ENCODE measurements at places on chromosomes 11 and 22. TPM values are rescaled to one million over a fixed set of nuclear protein-coding genes. Genes with fewer than 3 reads are reported as not detected.

The BBOX1 gene
- polyA plus RNA-seq: not detected

The GGTLC2 gene
- not detected for polyA plus RNA-seq

The PRPF19 gene
- 17.6 TPM for polyA plus RNA-seq

The MFNG gene
- not detected for polyA plus RNA-seq

The RBX1 gene
- polyA plus RNA-seq: 87.0 TPM

The CYP2R1 gene
- 14.0 TPM for polyA plus RNA-seq

The NRGN gene
- 1.6 TPM for polyA plus RNA-seq

The CDCA5 gene
- 11.9 TPM for polyA plus RNA-seq

The ANO9 gene
- polyA plus RNA-seq: not detected

DNA sequence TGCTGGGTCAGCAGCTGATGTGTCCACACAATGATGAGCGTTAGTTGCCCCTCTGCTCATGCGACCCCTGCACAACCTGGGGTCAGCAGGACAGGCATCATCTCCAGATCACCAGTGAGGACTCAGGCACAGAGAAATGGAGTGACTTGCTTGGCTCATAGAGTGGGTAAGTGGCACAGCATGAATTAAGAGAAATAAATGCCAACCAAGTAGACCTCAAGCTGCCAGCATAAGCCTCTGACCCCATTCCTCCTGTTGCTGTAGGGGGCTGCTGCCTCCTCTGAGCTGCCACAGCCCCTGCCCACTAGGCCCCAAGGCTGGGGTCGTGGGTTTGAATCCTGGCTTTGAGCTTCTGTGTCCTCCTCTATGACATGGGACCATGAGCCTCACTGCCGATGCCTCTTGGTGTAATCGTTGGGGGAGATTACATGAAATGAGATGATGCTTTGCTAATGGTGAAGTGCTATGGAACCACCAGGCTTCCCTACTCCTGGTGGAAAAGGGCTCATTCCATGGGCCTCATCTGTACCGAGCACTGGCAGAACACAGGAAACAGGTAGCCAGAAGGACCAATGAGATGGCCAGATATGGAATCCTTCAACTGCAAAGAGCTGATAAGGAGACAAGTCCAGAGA, 33.6 kb downstream of the LRRC32 start:
- no peak for DNase-seq

DNA sequence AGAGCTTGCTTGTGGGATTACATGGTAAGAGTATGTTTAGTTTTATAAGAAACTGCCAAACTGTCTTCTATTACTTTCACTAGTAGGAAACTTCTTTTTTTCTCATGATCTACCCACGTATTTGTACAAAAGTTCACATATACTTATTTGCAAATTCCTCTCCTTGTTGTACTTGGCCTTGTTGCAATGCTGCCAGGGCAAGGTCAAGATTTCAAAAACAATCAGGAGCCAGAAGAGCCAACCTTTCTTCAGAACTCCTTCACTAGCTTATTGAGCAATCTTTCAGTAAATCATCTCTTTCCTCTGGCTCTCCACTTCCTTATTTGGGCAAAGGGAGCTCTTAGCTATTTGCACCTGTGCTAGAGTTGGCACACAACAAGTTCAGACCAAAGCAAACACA, 9.7 kb downstream of the SRSF8 start:
- no peak for DNase-seq

DNA sequence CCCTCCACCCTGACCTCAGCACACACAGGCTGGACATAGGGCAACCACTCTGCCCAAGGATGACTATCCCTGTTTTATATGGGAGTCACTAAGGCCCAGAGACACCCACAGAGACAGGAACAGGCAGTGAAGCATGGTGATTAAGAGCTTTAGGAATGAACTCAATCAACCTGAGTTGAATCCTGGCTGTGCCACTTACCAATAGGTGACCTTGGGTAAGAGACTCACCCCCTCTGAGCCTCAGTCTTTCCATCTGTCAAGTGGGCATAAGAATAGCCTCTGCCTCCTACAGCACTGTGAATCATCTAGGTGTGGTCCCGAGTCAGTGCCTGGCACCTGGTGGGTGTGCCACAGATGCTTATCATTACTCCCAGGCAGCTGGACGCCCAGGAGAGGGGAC, 6.8 kb downstream of the CRYBB1 start:
- no peak for DNase-seq

- no peak for DNase-seq
Measured at GRCh38 chr11:7642747-7643146, 30.6 kb downstream of the CYB5R2 start.

DNA sequence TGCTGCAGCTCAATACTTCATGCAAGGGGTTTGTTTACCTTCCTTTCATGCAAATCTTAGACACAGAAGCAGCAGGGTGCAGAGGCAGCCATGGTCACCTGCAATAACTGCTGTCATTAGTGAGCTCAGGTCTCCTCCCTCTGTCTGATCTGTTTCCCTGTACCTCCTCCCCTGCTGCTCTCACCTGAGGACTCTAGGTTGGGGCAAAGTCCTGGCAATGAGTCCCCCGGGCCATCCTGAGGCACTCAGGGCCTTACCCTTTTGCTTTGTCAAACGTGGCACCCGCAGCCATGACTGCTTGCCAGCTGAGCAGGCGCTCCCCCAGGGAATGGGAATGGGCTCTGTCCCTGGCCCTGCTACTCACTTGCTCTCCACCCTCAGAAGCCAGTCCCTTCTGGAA, 3.9 kb downstream of the LRRC10B start:
- DNase-seq: no peak

GRCh38 chr11:40401132-40401853, 1058.2 kb downstream of the LRRC4C start:
- DNase-seq: no peak

DNA sequence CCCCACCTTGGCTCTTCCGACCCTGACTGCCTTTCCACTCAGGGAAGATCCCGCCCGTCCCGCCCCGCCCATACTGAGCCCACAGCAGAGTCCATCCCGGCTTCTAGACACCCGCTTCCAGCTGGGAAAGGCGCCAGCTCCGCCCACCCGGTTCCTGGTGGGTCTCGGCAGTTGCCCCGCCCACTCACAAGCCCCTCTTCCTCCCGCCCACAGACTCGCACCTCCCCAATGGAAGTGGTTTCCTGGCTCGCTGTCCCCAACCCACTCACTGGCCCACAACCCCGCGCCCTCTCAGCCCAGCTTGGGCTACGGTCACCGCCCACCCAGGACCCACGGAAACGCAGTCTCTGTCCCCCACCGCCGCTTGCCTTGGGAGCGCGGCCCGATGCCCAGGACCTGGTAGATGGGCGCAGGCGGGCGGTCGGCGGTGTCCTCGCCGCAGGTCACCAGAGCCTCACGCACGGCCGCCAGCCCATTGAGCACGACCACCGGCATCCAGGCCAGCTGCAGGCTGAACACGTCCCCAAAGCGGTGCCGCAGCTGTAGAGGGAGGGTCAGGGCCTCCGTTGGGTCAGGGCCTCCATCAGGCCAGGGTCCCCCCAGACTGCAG, 22.2 kb upstream of the CYP2D6 start:
- no peak for DNase-seq

- DNase-seq: no peak
Measured at GRCh38 chr11:114158421-114158820, 98.9 kb downstream of the ZBTB16 start.

DNA sequence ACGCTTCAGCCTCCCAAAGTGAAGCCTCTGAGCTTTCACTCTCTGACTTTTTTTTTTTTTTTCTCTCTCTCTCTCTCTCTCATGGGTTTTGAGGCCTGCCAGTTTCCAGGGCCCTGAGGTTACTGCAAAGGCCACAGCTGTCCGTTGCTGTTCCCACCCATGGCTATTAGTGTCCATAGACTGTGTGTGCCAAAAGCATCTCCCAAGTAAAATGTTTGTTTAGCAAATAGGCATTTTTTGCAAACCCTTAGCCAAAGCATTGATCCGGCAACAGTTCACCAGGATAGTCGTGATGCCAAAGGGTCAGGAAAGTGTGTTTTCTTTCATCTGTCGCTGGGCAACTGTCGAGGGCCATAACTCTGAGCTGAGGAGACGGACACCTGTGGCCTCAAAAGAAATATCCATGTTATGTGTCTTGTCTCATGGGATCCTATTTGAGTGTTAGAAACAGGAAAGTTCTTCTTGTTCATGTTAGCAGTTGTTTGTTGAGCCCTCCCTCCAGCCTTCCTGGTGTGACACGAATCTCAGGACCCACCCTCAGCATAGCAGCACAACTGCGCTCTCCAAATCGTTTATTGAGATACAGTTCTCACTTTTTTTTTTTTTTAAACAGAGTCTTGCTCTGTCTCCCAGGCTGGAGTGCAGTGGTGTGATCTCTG, 18.4 kb downstream of the FADS2 start:
- no peak for DNase-seq

- DNase-seq: peak; percentile 29
Measured at GRCh38 chr11:126172596-126173038, 38.8 kb downstream of the RPUSD4 start.

GRCh38 chr22:17917490-17917983, 106.8 kb downstream of the MICAL3 start:
- no peak for DNase-seq

DNA sequence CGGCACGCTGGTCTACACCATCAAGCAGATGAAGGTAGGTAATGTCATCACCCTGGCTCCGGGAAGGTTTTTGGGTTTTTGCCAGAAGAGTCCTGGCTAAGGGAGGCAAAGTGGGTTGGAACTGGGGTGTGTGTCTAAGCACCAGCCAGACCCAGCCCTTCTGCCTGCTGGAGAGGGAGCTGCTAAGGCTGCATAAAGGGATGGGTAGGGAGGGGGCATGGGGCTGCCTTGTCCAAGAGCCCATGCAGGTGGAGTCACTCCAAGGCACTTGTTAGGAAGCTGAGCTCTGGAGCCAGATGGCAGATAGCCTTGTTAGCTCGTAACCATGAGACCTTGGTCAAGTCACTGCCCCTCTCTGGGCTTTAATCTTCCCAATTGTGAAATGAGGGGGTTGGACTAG, 48.0 kb downstream of the TIMP3 start:
- no peak for DNase-seq

DNA sequence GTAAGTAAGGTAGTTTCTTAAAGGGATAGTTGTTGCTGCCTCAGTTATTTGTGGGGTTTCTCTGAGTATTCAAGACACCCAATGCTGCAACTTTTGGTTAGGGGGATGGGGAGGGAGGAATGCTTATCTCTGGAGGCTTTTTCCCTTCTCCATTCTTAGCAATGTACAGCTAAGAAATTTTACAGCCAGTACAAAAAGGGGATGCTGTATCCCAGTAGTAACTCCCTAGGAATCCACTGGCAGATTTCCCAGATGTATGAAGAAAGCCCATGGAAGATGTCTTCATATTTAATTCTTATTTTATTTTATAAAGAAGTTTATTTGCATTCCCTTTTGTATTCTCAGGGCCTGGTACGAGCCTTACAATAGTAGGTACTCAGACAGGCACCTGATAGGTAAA, 154.8 kb downstream of the ENTHD1 start:
- no peak for DNase-seq

DNA sequence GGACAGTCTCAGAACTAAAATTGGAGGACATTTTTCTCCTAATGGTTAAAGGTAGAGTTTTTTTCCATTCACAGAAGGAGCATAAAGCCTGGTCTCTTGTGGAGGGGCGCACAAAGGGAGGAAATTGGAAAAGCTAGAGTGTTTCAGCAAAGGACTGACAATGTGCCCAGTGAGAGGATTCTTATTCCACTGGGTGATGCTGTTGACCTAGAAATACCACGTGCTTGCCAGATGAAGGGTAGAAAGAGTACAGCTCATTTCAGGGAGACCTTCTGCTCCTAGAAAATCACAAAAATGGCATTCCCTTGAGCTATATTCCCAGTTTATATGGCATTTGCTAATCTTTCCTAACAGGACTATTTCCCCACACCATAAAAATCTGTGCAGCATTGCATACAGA, 21.1 kb downstream of the MS4A6E start:
- DNase-seq: no peak

DNA sequence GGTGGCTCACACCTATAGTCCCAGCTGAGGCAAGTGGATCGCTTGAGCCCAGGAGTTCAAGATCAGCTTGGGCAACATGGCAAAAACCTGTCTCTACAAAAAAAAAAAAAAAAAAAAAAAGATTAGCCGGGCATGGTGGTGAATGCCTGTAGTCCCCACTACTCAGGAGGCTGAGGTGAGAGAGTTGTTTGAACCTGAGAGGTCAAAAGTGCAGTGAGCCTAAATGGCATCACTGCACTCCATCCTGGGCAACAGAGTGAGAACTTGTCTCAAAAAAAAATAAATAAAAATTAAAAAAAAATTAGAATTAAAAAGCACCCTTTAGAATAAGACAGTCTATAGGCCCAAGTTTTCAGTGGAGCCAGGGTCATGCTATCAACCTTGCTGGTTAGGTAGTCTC, 95.5 kb downstream of the PDHX start:
- no peak for DNase-seq

- DNase-seq: no peak
Measured at GRCh38 chr11:78150754-78151153, 11.3 kb upstream of the ALG8 start.

DNA sequence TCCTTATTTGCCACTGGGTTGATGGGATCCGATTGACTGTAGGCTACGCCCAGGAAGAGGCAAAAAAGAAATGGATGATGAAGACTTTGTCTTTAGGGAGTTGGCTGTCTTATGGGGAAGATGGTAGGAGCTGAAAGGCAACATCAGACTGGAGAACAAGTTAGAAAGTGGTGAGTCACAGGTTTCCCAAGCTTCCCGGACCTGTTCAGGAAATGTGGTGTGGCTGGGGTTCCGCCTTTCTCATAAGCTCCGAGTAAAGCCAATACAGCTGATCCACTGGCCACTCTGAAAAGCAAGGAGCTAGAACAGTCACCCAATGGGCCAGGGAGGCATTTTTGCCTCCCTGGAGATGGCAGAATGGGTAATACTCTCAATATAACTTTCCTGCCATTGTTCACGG, 194.5 kb downstream of the SNX19 start:
- no peak for DNase-seq

DNA sequence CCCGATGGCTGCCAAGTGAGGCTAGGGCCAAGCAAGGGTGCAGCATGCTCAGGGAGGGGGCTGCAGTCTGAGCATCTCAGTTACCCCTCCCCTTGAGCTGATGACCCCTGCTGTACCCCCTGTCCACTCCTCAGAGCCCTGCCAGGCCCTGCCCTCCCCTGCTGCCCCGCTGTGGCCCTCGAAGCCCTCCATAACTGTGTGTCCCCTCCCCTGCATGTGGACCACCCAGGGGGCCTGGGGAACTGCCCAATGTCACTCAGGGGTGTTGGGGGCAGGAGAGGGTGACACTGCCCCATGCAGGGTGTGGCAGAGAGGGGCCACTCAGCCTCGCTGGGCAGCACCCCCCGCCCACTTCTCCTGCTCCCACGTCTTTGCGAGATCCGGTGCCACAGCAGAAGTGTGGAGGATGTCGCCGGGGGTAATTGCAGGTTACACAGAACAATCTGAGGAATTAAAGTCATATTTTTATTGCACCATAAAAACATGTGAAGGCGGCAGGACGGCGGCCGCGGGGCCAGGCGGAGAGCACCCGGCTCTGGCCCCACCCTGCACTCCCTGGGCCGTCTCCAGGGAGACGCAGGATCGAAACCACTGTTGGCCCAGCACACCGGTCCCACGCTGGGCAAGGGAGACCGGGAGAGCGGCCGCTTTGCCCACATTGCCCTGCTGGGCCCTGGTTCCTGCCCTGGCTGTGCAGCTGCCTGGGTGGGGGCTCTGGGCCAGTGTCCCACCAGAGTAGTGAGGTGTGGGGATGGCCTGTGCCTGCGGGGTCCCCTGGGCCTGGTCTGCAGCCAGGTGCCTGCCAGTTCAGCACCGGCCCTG, 18.7 kb upstream of the GNB1L start:
- no peak for DNase-seq

GRCh38 chr11:95521133-95521542, 268.4 kb downstream of the FAM76B start:
- no peak for DNase-seq

GRCh38 chr11:117885777-117886176, 9.3 kb upstream of the FXYD6 start:
- DNase-seq: no peak

GRCh38 chr11:74989260-74989638, 516 bp downstream of the NEU3 start:
- no peak for DNase-seq

- no peak for DNase-seq
Measured at GRCh38 chr11:86476109-86476861, 101.6 kb downstream of the CCDC81 start.

Data from BJ (cell line).